ENCODE measurements at places on chromosomes 3 and 15.

GRCh38 chr3:49157289-49157688 lies 8.8 kb downstream of the CCDC71 start:
- DNase-seq, result no peak

- DNase-seq, result no peak
Observed at GRCh38 chr3:17542591-17542990, 199.8 kb downstream of the TBC1D5 start.

- DNase-seq, result no peak
Observed at GRCh38 chr3:13927295-13927694, 47.4 kb upstream of the WNT7A start.

DNA sequence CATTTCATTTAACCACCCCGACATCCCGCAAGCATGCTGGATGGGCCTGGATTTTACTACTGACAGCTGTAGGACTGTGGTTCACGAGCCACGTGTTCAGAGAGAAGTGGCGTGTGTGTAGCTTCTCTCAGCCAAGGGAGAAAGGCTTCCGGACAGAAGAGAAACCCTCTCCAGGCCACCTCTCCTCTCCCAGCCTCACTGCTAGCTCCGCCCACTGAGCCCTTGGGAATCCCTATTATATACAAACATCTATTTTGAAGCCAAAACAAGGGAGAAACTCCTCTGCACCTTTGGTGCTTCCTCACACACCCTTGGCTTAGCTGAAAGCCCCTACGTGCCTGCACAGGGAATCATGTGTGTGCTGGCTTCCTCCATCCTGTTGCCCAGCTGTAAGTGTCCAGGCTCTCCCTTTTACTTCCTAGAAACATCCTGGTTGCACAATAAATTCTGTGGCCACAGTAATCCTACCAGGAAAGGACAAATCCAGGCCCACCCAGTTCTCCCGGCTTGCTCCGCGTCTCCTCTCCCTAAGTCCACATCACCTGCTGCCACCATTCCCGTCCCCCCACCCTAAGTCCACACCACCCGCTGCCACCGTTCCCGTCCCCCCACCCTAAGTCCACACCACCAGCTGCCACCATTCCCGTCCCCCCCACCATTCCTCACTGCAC lies 30.5 kb downstream of the PCSK6 start:
- peak; percentile 30 for DNase-seq

- DNase-seq, result no peak
Observed at GRCh38 chr3:31620656-31621055, 87.9 kb downstream of the STT3B start.

GRCh38 chr3:128262457-128262856 lies 109.2 kb downstream of the EEFSEC start:
- DNase-seq, result no peak

DNA sequence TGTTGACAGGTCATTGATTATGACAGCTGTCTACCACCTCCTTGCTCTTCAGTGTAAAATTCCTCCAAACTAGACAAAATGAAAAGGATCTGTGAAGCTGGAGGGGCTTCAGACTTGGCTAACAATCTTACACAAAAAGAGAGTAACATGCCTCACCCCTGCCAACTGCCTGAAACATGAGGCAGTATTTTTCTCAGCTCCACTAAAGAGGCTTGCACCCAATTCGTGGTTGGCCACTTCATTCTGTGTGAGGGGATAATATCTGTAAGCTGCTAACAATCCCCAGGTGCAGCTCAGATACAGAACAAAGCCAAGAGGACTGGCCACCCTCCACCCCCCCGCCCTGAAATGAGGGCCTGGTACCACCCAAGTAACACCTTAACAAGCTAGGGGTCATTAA lies 2.8 kb downstream of the MB21D2 start:
- no peak for DNase-seq

GRCh38 chr15:91408476-91409076 lies 308.5 kb downstream of the SV2B start:
- DNase-seq, result no peak

GRCh38 chr15:52523192-52523591 lies 5.5 kb downstream of the MYO5A start:
- no peak for DNase-seq

- DNase-seq, result no peak
Observed at GRCh38 chr15:100125401-100126191, 216.2 kb downstream of the ADAMTS17 start.

DNA sequence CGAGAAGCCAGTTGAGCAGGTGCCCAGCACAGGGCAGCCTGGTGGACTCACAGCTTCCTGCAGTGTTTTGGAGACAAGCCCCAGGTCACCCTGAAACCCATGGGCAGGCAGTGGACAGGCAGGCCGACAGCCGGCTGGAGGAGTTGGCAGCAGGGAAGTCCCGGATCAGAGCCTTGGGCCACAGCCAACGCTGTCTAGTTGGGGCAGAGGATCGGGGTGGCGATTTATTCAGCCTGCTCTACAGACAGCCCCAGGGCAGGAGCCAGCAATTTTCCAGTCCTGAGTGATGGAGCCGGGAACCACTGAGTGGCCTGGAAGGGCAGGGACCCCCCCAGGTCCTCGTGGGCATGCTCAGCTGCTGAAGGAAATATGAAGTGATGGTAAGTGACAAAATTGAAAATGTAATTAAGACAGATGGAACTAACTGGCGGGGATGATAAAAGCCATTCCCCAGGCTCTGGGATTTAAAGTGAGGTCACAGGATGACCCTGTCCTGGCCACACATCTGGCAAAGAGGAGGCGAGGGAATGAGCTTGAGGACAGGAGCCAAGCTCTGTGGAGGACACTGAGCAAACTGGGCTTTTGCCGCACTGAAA lies 34.4 kb upstream of the TBC1D21 start:
- DNase-seq, result no peak

DNA sequence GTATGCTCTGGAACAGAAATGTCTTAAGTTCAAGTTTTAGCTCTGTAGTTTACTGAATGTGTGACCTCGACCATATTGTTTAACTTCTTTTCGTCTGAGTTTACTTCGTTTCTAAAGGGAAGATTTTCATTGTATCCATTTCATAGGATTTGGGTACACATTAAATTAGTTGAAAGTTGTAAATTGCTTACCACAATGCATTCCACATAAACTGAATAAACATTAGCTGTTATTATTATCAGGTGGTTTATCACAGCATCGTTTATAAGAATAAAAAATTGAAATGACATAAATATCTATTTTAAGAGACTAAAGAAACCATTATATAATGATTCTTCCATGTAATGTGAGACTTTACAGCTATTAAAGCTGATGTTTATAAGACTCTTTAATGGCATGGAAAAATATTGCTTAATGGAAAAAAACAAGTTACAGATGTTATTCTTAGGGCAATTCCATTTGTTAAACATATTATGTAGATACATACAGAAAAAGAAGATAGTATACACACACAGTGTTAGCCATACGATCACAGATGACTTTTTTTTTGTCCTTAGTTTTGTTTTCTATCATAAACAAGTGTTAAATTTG lies 342.3 kb upstream of the SGO1 start:
- no peak for DNase-seq

GRCh38 chr3:76753599-76753998 lies 286.3 kb upstream of the ROBO2 start:
- DNase-seq, result no peak
